ENCODE measurements at places on chromosomes 4 and X. TPM values are rescaled to one million over a fixed set of nuclear protein-coding genes. Genes with fewer than 3 reads are reported as not detected.
A peak's percentile ranks its signal among the peaks of the same experiment; 100 is the strongest.

DNA sequence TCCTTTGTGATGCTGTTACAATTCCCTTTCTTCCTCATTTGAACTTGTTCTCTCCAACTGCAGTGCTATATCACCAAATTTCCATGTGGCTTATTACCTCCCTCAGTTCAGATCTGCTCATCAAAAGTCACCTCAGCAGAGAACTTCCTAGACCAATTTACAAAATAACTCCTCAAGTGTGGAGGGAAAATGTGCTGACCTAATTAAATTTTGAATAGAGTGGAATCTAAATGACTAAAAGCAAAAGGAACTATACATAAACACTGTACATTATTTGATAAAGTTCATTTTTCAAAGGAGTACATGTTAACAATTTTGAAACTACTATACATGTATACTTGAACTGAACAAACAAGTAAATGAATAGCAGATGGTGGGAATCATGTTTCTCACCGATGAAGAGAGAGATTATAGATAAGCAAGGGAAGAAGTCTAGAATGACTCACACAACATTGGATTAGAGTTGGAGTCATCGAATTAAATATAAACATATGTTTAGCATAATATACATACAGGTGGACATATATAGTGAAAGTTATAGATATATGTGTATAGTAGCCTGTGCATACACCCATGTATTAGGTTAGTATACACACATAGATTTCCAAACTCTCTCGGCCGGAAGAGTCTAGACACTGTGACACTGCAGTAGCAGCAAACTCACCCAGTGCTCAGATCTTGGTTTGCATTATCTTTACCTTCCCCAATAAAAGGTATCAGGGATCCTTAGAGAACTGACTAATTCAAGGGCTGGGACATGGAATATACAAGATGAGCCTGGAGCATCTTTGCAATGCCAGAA lies 318.7 kb downstream of the PCDH18 start:
- DNase-seq = no peak

DNA sequence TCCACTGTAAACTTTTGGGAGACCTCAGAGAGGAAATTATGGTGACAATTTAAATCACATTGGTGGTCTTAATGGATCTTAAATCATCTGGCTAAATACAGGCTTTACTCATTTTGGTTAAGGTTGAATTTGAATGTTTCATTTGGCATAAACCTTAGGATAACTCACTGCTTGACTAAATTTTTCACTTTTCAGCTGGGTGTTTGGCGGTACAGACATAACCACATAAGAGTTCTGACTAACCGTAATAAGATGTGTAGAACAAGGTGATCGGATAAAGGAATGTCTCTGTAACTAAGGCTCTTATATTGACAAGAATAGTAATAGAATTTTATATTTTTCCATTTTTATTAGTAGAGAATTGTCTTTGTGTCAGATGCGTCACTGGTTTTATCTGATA lies 281.0 kb downstream of the BMPR1B start:
- DNase-seq = no peak

- no peak for DNase-seq
Measured at GRCh38 chr4:138249132-138249531, 7.0 kb upstream of the SLC7A11 start.

GRCh38 chr4:101355246-101355645 lies 7.9 kb upstream of the PPP3CA start:
- no peak for DNase-seq

GRCh38 chrX:123860983-123861382 lies 1.1 kb downstream of the XIAP start:
- DNase-seq = no peak

- DNase-seq = no peak
Measured at GRCh38 chr4:1365271-1366178, 18.5 kb downstream of the UVSSA start.

DNA sequence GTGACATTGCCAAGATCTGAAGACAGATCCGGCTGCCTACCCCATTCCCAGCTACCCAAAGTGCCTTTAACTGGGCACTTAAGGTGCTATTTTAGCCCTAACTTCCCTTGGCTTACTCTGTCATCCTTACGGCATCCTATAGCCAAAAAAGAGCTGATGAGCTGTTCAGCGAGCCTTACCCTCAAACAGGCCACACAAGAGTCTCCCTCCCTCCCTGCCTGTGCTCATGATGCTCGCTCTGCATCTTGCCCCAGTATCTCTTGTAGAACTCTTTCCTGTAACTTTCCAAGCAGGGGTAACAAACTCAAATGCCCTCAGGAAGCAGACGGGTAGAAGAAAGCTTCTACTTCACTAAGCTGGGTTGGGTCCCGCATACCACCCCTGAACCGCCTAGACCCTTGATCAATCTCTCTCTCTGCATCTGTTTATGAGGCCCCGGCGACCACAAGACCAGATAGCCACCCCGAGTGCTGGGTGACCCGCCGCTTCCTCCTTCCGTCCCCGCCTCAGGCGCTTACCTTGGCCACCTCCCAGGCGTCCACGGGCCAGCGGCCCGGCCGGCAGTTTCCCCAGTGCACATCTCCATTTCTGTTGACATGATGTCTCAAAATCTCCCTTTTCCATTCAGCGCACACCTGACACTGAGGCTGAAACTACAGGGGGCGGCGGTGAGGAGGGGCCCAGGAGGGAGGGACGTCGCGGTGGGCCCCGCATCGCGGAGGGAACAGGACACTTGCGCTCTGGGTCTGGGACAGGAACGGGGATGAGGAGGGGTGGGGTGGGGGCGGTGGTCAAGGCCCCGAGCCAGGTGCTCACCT lies 663 bp downstream of the CXorf38 start:
- DNase-seq = peak; percentile 20

DNA sequence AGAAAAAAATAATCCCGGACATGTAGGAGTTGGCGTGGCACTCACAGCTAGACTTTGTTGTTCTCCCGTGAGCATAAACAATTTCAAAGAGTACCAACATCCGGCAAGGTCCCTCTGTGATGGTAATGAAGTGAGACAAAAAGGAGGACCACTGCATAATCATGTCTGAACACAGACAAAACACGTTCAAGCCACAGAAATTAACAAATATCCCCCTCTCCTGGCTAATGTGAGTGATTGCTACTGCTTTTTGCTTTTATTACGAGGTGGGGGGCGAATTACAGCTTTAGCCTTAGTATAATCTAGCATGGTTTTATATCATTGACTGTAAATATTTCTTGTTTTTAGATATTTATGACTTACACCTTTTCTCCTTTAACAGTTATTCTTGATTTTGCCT lies 118.5 kb downstream of the PLS3 start:
- DNase-seq = peak; percentile 35

DNA sequence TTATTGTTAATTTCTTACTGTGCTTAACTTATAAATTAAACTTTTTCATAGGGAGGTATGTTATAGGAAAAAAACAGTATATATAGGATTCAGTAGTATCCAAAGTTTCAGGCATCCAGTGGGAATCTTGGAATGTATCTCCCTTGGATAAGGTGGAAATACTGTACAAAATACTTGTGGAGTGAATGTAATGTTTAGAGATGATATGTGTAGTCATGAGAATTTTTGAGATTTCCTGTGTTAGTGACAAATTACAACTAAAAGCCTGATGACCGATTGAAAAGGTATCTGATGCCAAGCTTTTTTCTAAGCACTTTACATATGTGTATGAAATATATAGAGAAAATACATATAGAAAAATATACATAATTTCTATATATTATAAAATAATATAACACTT lies 69.2 kb downstream of the STK32B start:
- no peak for DNase-seq

DNA sequence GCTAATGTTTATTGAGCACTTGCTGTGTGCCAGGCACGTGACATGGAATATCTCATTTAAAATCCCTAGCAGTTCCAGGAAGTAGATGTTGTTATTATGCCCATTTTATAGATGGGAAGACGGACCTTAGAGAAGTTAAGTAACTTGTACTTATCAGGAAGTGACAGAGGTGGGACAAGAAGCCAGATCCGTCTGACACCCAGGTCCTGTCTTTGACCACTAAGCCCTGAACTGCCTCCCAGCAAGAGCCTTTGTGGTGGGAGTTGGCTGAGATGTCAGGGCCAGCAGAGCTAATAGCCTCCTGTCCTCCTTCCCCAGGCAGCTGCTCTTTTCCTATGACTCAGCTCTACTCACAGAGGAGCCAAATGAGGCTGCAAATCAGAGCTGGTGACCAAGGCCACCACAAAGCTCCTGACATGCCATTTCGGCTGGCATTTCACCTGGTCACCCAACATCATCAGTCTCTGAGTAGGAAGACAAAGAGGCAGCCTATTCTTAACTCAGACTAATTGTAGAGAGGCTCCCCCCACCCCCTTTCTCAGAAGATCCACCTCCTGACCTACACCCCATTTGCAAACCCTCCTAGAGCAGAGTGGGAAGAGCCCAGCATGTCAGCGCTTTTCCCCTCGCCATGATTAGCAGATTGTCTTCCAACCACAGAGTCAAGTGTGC lies 175.1 kb upstream of the KIT start:
- DNase-seq = no peak

GRCh38 chr4:26179316-26179760 lies 141.5 kb upstream of the RBPJ start:
- DNase-seq = no peak

GRCh38 chr4:25531272-25531671 lies 124.4 kb upstream of the SLC34A2 start:
- DNase-seq = no peak

- no peak for DNase-seq
Measured at GRCh38 chrX:150692831-150693724, at the start of gene MTMR1. MTMR1 (plus strand) TSS chrX:150693396; CDS start chrX:150693531, 135 bp downstream.

GRCh38 chr4:80215449-80216052 lies 18.2 kb downstream of the PRDM8 start:
- peak; percentile 60 for DNase-seq

DNA sequence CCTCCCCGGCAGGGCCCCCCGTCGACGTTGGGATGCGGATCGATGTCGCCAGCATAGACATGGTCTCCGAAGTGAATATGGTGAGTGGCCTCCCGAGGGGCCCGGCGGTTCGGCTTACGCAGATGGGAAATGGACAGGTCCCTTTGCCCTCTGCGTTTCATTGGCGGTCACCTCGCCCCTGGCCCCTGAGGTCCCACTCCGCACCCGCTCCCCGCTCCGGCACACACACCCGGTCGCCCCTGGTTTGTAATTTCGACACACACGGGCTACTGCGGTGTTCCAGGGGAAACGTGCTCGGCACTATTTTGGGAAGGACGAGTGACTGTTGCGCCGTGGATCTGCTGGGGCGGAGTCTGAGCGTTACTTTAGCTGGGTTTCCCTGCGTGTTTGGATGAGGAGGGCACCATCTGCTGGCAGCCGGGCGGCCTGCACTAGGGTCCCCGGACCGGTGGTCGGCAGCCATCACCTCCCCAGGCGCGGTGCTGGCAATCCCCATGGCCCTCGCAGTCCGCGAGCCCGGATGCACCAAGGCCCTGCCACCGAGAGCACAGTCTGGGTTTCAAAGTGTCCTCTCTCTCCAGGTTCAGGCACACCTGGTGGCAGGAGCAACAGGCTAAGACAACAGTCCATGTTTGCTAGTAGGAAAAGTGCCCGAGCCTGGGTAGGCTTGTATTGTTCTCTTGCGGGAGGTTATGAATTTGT lies 1.2 kb downstream of the GABRB1 start:
- DNase-seq = peak; percentile 87

DNA sequence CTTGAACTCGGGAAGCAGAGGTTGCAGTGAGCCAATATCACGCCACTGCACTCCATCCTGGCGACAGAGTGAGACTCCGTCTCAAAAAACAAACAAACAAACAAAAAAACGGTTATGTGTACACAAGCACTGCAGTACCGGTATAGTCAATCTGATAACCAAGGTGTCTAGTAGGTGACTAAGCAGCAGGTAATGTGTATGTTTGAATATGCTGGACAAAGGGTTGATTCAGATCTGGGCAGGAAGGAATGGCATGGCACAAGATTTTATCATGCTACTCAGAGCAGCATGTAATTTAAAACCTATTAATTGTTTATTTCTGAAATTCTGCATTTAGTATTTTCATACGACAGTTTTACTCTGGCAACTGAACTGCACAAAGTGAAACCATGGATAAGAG lies 41.7 kb downstream of the MAGEC1 start:
- DNase-seq = no peak

DNA sequence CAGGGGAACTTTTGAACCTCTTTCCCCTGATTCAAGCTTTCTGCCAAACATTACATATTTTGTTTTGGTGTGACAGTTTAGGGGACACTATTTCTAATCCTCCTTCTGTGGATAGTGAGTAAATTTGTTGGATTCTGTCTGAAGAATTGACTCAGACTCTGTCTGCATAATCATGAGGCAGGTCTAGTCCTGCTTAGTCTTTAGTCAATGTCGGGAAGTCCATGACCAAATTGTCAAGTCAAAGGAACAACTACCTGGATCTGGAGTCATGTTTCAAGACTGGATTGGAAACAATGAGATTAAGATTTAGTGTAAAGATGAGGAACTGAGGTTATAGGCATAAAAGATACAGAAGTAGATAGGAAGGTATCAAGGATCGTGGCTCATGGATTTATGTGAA lies 100.9 kb downstream of the MAGEB17 start:
- no peak for DNase-seq

GRCh38 chrX:151695583-151696340 lies 504 bp downstream of the PRRG3 start:
- no peak for DNase-seq

- DNase-seq = no peak
Measured at GRCh38 chr4:38094419-38094818, 134.2 kb downstream of the PTTG2 start.

GRCh38 chr4:114384629-114385028 lies 214.0 kb upstream of the UGT8 start:
- DNase-seq = peak; percentile 68

DNA sequence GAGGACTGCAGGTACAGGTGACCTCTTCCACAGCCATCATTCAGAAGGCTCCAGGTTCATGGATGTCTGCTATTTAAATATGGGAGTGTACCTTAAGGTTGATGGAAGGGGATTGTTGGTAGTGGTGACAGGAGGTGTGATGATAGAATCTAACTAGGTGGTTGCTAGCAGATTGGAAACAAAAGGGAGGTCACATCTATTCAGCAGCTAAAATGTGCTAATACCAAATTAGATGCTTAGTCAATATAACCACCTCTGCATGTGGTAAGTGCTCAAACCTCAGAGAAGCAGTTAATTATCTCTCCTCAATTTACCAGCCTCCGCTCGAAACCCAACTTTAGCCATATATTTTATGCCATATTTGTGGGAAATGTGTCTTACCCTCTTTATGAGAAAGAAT lies 98.7 kb upstream of the CCSER1 start:
- no peak for DNase-seq

- no peak for DNase-seq
Measured at GRCh38 chr4:72971572-72971971, 97.9 kb downstream of the COX18 start.

DNA sequence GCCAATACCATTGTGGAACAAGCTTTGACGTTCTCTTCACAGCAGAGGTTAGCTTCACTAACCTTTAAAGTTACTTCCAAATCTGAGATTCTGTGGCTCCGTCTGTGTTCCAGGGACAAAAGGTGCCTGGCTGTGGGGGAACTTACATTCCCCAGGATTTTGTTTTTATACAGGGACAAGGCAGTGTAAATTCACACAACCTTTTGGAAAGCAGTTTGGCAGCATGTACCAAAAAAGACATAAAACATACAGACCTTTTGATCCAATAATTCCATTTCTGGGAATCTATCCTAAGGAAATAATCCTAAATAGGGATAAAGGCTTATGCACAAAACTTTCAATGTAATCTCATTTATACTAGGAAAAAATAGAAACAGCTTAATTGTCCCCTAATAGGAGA lies 8.9 kb upstream of the C1QTNF7 start:
- no peak for DNase-seq

Gene CT45A1
- total RNA-seq = not detected

Gene NAT8L
- 14.6 TPM for total RNA-seq

Gene EVC
- total RNA-seq = 17.8 TPM

Gene SYNPO2
- 43.5 TPM for total RNA-seq

Gene P2RY8
- not detected for total RNA-seq

Gene SLC38A5
- total RNA-seq = 1.6 TPM

Gene KCTD8
- total RNA-seq = 0.56 TPM

Data from cardiac muscle cell (in vitro differentiated cells and primary cell).